ENCODE measurements at places on chromosomes 7 and 10.

DNA sequence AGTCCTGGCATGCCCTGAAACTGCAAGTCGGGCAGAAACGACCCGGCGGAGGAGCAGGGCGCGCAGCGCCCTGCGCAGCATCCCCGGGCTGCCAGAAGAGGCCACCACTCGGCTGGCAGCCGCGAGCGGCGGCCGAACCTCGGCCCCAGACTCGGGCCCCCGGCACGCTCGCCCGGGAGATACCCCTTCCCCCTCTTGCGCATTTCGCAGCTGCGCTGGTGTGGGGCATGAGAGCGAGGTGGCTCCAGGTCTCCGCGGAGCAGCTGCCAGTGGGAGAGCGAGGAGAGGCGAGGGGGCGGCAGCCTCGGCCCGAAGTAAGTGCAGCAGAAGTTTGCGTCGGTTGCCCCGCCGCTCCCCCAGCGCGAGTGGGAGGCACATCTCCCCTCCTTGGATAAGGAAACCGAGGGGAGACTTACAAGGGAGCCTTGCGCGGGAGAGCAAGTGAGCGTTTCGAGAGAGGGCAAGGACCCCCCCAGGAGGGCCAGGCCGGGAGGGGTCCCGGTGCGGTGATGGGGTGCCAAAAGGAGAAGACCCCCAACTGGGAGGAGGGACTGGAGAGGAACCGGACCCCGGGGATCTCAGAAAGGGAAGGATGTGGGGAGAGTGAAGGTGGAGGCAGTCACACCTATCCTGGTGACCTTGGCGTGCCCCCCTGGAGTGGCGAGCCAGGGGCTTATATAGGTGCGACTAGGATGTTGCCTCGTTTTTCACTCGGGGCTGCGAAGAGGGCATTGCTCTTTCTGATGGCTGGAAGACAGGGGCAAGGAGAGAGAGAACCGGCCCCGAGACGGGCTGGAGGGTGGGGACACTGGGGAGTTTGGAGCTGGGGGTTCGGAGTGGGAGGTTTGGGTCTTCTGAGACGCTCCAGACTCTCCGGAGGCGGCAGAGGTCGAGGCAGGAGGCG is 256.3 kb downstream of the OTUD1 start:
- DNase-seq = no peak

DNA sequence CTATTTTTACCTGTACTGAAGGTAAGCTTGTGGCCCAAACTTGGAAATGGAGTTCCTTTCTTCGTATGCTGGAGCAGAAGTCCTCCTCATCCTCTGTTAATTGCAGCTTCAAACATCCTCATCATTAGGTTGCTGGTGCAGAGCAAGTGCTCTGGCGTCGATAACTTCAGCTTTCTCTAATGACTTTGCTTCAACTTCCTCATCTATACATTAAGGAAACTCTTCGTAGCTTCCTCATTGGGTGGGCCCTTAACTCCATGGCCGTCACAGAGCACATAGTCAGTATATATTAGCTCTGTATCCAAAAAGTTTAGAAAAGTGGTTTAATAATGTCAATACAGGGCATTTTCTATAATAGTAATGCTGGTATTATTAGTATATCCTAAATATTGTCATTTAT is 447.7 kb downstream of the SUGCT start:
- no peak for DNase-seq

- DNase-seq = no peak
Observed at GRCh38 chr10:125992254-125992653, 95.9 kb downstream of the FANK1 start.

DNA sequence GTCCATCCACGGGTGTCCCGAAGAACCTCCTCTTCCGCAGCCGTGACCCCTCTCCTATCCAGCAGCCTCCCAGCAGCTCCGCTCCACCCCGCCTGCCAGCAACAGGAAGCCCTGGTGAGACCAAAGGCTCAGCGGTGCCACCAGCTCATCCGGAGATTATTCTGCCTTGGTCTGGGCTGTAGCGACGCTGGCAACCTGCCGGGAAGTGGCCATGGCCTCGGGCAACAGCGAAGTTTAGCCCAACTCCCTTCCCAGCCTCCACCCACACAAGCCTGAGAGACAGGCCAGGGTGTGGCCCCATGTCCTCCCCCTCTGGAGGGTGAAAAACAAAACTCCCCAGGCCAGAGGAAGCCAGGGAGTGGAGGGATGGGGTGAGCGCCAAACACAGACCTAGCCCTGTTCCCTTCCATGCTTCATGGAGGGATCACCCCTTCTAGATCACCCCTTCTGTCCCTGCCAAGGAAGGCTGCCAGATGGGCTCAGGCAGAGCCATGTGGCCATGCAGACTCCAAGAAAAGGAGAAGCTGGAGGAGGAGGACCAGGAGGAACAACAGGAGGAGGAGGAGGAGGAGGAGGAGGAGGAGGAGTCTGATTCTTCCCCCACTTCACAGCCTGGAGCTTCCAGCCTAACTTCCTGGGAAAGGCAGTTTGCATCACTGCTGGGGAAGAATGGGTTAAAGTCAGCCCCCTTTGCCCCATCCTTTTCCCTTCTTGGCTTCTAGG is 918 bp downstream of the CALHM2 start:
- DNase-seq = peak; percentile 91

GRCh38 chr10:24153537-24153936 is 55.4 kb upstream of the KIAA1217 start:
- no peak for DNase-seq

- DNase-seq = no peak
Observed at GRCh38 chr7:4769761-4770160, 5.7 kb upstream of the AP5Z1 start.

GRCh38 chr10:29189256-29189655 is 99.6 kb upstream of the LYZL1 start:
- DNase-seq = no peak

DNA sequence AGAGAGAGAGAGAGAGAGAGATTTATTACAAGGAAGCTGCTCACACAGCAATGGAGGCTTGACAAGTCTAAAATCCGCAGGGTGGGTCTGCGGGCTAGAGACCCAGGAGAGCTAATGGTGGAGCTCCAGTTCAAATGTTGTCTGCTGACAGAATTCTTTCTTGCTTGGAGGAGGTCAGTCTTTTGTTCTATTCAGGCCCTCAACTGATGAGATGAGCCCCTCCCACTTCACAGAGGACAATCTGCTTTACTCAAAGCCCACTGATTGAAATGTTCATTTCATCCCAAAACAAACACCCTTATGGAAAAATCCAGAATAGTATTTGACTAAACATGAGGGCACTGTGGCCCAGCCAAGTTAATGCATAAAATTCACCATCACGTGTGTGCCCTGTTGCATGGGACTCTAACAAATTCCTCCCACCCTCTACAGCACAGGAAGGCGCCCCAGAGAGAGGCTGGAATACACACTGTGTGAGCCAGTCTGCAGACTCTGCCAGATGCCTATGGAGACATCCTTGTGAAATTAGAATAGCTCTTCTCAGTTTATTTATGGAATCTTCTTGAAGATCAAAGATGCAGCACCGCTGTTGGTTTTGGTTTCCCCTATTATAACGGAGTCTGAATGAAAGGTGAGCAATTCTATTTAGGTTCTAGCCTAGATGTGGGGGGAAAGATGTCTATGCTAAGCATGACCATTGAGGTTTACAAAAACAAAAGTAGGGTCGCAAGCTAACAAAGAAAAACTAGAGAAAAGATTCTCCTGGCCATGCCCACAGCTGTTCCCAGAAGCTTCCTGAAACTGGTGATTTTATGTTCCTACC is 123.0 kb upstream of the SFMBT2 start:
- no peak for DNase-seq

- DNase-seq = no peak
Observed at GRCh38 chr7:11239316-11239715, 265.6 kb downstream of the PHF14 start.

DNA sequence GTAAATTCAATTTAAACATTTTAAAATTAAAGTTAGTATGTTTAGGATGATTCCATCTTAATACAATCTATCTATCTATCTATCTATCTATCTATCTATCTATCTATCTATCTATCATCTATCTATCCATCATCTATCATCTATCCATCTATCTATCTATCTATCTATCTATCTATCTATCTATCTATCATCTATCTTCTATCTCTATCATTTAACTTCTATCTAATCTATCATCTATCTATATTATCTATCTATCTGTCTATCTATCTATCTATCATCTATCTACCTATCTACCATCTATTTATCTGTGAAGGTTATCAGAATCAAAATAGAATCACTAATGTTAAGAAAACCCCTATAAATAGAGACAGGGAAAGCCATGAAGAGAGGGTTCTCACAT is 78.3 kb downstream of the RAMP3 start:
- no peak for DNase-seq

DNA sequence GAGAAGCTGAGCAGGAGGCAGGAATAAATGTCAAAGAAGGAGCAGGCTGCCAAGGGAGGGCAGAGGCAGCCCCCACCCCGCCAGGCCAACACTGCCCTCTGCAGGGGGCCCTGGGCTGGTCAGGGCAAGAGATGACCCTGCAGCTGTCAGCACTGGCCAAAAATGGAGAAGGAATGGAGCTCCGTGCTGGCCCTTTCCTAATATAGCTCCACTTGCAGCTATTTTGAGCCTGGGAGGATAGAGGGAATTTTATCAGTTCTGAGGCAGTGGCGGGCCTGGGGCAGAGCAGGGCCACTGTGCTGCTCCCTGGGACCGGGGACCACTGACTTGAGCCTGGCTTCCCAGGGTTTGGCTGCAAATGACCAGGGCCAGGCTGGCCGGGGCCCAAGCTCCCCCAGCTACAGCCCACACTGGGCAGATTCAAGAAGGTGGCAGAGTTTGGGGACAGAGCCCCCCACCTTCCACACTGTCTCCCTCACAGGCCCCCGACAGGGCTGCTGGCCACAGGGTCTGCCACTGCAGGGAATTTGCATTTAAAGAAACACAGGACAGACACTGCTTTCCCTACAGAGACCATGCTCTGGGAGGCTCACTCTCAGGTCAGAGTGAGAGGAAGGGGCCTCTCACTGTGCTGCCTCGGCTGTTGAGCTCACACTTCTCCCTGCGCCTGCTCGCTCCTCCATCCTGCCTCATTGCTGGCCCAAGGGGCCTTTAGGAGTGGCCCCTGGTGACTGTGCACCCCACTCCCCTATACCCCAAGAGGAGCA is 16.2 kb downstream of the LDB3 start:
- DNase-seq = peak; percentile 54

GRCh38 chr7:51268859-51269258 is 47.8 kb downstream of the COBL start:
- no peak for DNase-seq

- DNase-seq = no peak
Observed at GRCh38 chr10:129702605-129703004, 235.6 kb downstream of the MGMT start.

- no peak for DNase-seq
Observed at GRCh38 chr7:102934239-102934638, 21.4 kb downstream of the LRRC17 start.
